ENCODE measurements at places on chromosomes 3 and 15. TPM values are rescaled to one million over a fixed set of nuclear protein-coding genes. Genes with fewer than 3 reads are reported as not detected.

DNA sequence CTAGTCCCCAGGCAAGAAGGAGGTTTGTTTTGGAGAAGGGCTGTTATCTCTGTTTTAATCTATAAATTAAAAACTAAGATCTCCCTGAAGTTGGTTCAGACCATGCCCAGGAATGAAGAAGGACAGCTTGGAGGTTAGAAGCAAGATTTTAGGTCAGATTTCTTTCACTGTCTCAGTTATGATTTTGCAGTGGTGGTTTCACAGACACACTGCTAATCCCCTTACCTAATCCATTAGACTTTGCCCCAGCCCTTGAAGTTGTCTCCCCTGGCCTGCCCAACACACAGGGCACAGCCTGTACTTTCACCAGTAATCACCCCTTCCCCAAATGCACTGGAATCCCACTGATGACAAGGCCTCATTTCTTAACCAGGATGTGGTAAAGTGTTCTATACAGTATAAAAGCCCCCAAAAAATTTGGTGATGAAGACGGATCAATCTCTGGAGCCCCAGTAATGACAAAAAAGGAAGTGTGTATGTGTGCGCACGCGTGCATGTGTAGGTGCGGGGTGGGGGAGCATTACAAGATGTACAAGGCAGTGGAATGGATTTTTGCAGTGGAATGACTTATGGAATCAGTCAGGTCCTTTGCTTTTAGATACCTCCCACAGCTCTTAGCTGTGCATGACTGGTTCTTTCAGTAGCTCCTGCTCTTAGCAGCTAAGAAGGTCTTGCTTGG lies 73.1 kb upstream of the TERB2 start:
- no peak overlapping the region for H3K27ac ChIP-seq
- no peak overlapping the region for H3K4me3 ChIP-seq
- H3K4me1 ChIP-seq, result no peaks in the 10 kb centered on the region
- no peaks in the 10 kb centered on the region for H3K36me3 ChIP-seq
- H3K27me3 ChIP-seq, result peaks cover 29% of the 10 kb centered on the region

GRCh38 chr3:170274641-170275040 lies 52.4 kb downstream of the PRKCI start:
- no peak overlapping the region for H3K4me3 ChIP-seq
- no peak overlapping the region for H3K27ac ChIP-seq
- no peaks in the 10 kb centered on the region for H3K27me3 ChIP-seq
- H3K4me1 ChIP-seq, result peaks cover 21% of the 10 kb centered on the region

DNA sequence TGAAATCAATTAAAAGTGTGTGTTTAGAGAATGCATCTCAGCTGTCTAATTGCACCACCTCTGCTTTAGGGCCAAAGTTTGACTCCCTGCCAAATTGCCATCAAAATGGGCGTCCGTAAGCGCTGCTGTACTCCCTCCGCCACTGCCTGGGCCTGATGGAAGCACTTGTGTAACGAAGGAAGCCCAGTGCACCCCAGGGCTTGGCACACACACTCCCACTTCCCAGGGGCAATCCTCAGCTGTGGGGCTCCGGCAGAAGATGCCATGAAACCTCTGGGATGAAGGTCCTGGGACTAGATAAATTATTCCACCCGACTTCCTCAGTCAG lies 137.8 kb downstream of the RORA start:
- H3K27ac ChIP-seq, result no peak overlapping the region
- peaks cover 90% of the 10 kb centered on the region for H3K27me3 ChIP-seq
- no peaks in the 10 kb centered on the region for H3K4me1 ChIP-seq
- DNase-seq, result no peak
- no peaks in the 10 kb centered on the region for H3K36me3 ChIP-seq

DNA sequence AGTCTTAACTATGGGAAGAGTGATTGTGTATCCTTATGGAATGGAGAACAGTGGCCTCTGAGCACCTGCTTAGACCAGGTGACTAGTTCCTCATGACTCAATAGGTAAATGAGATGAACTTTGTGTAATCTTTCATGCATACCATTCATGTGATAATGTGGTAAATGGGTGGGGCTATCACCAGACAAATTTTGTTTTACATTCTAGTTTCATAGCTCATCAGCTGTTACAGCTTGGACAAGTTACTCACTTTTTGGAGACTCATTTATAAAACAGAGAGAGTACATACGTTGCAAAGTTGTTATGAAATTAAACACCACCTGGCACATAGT lies 103.7 kb upstream of the TGFBR2 start:
- peak overlapping the region; percentile 41 for H3K27ac ChIP-seq
- peaks cover 51% of the 10 kb centered on the region for H3K4me1 ChIP-seq
- no peaks in the 10 kb centered on the region for H3K27me3 ChIP-seq
- no peak for DNase-seq
- H3K4me3 ChIP-seq, result no peak overlapping the region

DNA sequence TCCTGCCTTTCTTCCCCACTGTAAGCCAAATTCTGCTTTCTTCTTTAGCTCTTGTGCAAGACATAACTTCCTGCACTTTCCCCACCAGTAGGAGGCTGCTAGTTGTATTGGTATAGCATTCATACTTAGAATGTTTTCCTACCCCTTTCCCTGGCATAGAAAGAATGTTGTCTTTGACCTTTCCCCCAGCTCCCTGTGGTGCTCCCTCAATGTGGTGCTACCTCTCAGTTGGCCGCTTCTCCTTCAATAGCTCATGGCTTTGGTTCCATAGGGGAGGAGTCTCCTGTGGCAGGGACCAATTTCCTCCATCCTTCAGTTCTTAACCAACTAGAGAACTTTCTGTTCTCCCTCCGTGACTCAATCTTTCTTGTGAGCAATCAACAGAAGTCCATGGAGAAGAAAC lies 67.5 kb upstream of the AKAP13 start:
- H3K4me3 ChIP-seq, result no peak overlapping the region
- no peak overlapping the region for H3K27ac ChIP-seq
- no peak for DNase-seq
- no peaks in the 10 kb centered on the region for H3K36me3 ChIP-seq
- no peaks in the 10 kb centered on the region for H3K27me3 ChIP-seq

GRCh38 chr3:31565288-31565687 lies 32.6 kb downstream of the STT3B start:
- peak overlapping the region; percentile 34 for H3K27ac ChIP-seq
- H3K4me3 ChIP-seq, result peak overlapping the region; percentile 9
- no peaks in the 10 kb centered on the region for H3K27me3 ChIP-seq
- peaks cover 71% of the 10 kb centered on the region for H3K4me1 ChIP-seq
- H3K36me3 ChIP-seq, result no peaks in the 10 kb centered on the region

DNA sequence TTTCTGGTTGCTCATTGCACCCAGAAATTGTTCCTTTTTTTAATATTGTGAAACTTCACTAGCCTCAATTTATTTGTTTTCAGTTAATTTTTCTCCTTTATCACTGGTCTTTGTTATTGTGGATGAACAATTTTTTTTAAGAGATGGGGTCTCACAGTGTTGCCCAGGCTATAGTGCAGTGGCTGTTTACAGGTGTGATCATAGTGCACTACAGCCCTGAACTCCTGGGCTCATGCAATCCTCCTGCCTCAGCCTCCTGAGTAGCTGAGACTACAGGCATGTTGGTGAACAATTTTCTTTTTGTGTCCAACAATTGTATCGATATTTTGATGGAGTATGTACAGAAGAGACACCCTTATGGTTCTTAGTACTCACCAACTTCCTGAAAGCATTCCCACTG lies 26.3 kb downstream of the BLM start:
- H3K27ac ChIP-seq, result no peak overlapping the region
- DNase-seq, result no peak
- H3K36me3 ChIP-seq, result no peaks in the 10 kb centered on the region
- no peak overlapping the region for H3K4me3 ChIP-seq

- H3K36me3 ChIP-seq, result no peaks in the 10 kb centered on the region
- H3K4me3 ChIP-seq, result no peak overlapping the region
- DNase-seq, result no peak
- no peak overlapping the region for H3K27ac ChIP-seq
These were observed 106.3 kb upstream of the DLG1 start for GRCh38 chr3:197404754-197405153.

- peak overlapping the region; percentile 88 for H3K27ac ChIP-seq
- H3K27me3 ChIP-seq, result no peaks in the 10 kb centered on the region
- H3K4me1 ChIP-seq, result peaks cover 34% of the 10 kb centered on the region
- no peak for DNase-seq
These were observed 1.1 kb downstream of the CMTM7 start for GRCh38 chr3:32392536-32393302.

- no peaks in the 10 kb centered on the region for H3K27me3 ChIP-seq
- no peak overlapping the region for H3K4me3 ChIP-seq
- H3K27ac ChIP-seq, result no peak overlapping the region
- no peak for DNase-seq
- no peaks in the 10 kb centered on the region for H3K4me1 ChIP-seq
These were observed 336.3 kb upstream of the CFAP20DC start for GRCh38 chr3:59386165-59386564.

- no peak for DNase-seq
- H3K4me3 ChIP-seq, result no peak overlapping the region
- H3K4me1 ChIP-seq, result no peaks in the 10 kb centered on the region
- peaks cover 4% of the 10 kb centered on the region for H3K36me3 ChIP-seq
- H3K27me3 ChIP-seq, result no peaks in the 10 kb centered on the region
These were observed 155.5 kb downstream of the PLD1 start for GRCh38 chr3:171654809-171655208.

- peaks cover 8% of the 10 kb centered on the region for H3K36me3 ChIP-seq
- no peaks in the 10 kb centered on the region for H3K4me1 ChIP-seq
- H3K4me3 ChIP-seq, result no peak overlapping the region
- no peak overlapping the region for H3K27ac ChIP-seq
These were observed 21.6 kb downstream of the BDH1 start for GRCh38 chr3:197533927-197534725.

DNA sequence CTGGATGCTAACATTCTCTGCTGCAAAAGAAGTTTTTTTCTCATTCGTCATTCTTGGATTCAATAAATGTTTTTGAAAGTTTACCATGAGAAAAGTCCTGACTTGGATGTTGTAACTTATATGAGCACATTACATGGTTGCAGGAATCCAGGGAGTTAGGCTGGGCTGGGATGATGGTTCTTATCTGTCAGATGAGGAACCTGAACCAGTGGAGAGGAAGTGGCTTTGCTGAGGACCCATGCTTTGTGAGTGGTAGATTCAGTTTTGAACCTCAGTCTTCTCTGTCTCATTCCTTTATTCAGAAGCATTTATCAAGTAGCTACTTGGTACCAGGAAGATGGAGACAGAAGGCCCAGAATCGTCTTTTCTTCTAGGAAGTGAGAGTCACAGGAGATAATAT lies 3.7 kb upstream of the GASK1A start:
- H3K4me3 ChIP-seq, result no peak overlapping the region
- no peak for DNase-seq
- peaks cover 76% of the 10 kb centered on the region for H3K27me3 ChIP-seq
- no peaks in the 10 kb centered on the region for H3K36me3 ChIP-seq
- H3K27ac ChIP-seq, result no peak overlapping the region
- no peaks in the 10 kb centered on the region for H3K4me1 ChIP-seq

DNA sequence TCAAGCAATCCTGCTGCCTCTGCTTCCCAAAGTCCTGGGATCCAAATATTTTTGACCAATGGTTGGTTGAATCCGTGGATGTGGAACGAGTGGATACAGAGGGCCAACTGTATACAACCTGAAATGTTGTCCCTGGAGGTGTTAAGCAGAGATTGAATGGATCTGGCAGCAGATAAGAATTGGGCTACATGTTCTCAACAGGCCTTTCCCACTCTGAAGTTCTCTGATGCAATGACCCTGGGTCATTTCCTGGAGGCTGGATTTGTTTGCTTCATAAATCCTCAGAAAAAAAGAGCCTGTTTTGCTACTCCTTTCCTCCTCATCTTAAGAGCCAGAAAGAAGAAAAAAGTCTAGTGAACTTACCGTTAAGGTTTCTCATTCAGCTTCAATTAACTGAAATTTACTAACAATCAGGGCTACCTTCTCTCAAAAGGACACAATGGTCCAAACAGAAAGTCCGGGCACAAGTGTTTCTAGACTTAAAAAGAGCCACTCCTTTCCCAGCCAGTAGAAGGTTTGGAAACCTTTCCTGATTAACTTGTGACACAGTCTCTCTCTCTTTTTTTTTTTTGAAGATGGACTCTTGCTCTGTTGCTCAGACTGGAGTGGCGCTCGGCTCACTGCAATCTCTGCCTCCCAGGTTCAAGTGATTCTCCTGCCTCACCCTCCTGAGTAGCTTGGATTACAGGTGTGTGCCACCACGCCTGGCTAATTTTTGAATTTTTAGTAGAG lies 6.5 kb downstream of the ARHGEF3 start:
- DNase-seq, result no peak
- H3K36me3 ChIP-seq, result no peaks in the 10 kb centered on the region
- H3K27ac ChIP-seq, result no peak overlapping the region
- H3K4me1 ChIP-seq, result no peaks in the 10 kb centered on the region

GRCh38 chr3:39344746-39345344 lies 15.3 kb downstream of the CCR8 start:
- peaks cover 5% of the 10 kb centered on the region for H3K36me3 ChIP-seq
- no peaks in the 10 kb centered on the region for H3K27me3 ChIP-seq
- peaks cover 11% of the 10 kb centered on the region for H3K4me1 ChIP-seq
- no peak overlapping the region for H3K27ac ChIP-seq
- DNase-seq, result no peak

DNA sequence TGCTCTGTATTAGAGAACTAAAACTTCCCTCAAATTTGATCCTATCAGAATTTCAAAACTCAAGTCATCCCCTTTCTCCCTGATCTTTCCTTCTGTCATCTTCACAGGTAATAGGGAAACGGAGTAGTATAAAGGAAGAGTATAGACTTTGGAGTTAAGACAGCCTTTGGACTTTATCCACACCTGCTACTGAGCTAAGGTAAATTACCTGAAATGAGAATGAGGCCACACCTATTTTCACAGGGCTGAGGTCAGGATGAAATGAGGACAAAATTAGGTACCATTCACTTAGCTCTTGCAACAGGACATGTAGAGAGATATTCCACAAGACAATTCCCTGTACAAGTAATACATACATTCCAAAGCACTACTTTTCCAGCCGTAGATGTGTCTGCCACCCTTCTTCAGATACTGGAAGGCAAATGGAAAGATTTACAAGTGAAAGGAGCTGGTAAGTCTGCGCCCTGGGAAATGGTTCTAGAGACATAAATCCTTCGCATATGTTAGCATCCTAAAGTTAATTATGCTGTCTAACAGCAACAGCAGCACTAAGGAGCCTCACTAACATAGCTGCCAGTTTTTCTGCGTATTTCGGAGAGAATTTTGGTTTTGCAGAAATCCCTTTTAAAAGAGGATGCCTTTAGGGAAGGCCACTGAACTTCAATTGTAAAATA lies 461.8 kb downstream of the SHQ1 start:
- no peak overlapping the region for H3K27ac ChIP-seq
- H3K4me3 ChIP-seq, result no peak overlapping the region
- DNase-seq, result no peak
- no peaks in the 10 kb centered on the region for H3K27me3 ChIP-seq
- H3K4me1 ChIP-seq, result peaks cover 25% of the 10 kb centered on the region

Gene MUSTN1
- 0.66 TPM for total RNA-seq

Gene SST
- total RNA-seq, result not detected

Gene SH2D7
- total RNA-seq, result not detected

Gene MTHFS
- total RNA-seq, result 66.7 TPM

Gene UCN2
- total RNA-seq, result 0.94 TPM

Gene TAGLN3
- total RNA-seq, result not detected

Gene IREB2
- 83.2 TPM for total RNA-seq

Data from Calu3 (cell line).